GM19239 (cell line): ENCODE measurements at places on chromosomes 13 and 19.

- no peak for DNase-seq
These were observed 66.6 kb downstream of the SPRYD7 start for GRCh38 chr13:49869519-49869918.

GRCh38 chr19:55209693-55210472 is 582 bp upstream of the PTPRH start:
- no peak for DNase-seq

DNA sequence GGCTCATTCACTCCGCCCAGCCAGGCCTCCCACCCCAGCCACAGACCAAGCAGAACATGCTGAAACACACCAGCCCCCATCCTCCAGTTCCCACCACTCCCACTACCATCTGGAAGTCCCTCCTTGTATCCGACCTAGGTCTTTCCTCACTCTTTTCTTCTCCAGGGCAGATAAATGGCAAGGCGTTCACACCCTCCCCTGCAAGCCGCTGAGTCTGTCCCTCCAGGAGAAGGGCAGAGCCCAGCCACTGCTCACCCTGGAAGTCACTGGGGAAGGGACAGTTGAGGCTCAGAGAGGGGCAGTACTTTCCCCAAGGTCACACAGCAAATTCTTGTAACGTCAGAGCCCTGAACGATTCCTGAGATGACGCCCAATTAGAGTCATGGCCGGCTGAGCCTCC is 45.5 kb upstream of the NFIC start:
- no peak for DNase-seq

GRCh38 chr19:39428283-39429112 is 7.3 kb downstream of the RPS16 start:
- DNase-seq, result no peak

DNA sequence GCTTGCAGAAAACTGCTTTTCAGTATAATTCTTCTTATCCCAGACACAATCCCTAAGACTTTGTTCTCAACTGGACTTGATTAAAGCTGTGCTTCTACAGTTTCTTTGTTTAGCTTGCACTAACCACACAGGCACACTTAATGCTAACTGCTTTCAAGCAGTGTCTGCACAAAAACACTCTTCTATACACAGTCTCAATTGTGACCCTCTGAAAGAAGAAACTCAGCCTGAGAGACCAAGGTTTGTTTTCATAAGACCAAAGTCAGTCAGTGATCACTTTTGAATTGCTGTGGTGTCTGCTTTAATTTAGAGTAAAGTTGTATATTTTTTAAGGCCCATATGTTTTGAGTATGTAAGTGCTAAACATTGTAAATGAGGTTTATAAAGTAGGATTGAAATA is 431.2 kb downstream of the KCTD12 start:
- no peak for DNase-seq

DNA sequence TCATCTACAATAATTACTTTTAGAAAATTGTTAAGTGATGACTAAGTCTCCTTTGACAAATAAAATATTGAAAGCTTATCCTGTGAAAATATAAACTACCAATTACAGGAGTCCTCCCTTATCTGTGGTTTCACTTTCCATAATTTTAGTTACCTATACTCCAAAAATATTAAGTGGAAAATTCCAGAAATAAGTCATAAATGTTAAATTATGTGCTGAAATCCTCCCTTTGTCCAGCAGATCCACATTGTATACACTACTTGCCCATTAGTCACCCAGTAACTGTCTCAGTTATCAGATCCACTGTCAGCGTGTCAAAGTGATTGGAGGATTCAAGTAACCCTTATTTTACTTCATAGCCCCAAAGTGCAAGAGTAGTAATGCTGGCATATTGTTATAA is 98.1 kb downstream of the SERP2 start:
- DNase-seq, result no peak

- no peak for DNase-seq
These were observed 5.2 kb downstream of the TRIP10 start for GRCh38 chr19:6744381-6745301.

GRCh38 chr13:45141369-45141768 is 21.1 kb downstream of the GTF2F2 start:
- no peak for DNase-seq

- DNase-seq, result no peak
These were observed 1.1 kb upstream of the MBNL2 start for GRCh38 chr13:97221046-97221445.

- DNase-seq, result no peak
These were observed 310.9 kb downstream of the TDRD3 start for GRCh38 chr13:60707878-60708277.

DNA sequence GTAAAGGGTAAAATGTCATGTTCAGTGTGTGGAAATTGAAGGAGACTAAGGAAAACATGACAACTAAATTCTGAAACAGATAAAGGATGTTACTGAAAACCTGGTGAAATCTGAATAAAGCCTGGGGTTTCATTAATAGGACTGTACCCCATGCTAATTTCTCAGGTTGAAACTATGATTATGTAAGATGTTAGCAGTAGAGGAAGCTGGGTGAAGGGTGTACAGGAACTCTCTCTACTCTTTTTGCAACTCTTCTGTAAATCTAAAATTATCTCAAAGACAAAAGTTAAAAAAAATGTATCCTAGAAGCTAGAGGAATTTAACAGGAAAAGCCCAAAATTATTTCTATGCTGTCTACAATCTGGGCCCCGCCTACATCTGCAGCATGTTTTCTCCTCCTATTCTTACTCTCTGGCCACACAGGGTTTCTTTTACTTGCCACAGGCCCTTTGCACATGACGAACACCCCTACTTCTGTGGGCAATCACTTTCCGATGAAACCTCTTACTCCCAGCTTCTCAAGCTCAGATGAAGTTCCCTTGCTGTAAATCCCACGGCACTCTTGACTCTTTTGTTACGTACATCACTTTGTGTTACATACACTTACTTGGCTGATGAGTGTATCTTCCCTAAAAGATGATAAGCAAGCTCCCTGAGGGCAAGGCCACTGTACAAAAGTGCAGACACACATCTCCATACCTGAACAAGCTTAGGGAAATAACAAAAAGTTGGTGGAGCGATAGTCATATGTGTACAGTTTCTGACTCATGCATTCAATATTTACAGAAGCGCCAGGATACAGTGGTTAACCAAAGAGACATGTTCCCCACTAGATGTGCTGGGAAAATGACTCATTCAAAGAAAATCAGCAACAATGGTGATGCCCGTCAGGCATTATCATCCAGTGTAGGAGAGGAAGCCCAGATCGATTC is 32.6 kb downstream of the RUBCNL start:
- DNase-seq, result no peak

DNA sequence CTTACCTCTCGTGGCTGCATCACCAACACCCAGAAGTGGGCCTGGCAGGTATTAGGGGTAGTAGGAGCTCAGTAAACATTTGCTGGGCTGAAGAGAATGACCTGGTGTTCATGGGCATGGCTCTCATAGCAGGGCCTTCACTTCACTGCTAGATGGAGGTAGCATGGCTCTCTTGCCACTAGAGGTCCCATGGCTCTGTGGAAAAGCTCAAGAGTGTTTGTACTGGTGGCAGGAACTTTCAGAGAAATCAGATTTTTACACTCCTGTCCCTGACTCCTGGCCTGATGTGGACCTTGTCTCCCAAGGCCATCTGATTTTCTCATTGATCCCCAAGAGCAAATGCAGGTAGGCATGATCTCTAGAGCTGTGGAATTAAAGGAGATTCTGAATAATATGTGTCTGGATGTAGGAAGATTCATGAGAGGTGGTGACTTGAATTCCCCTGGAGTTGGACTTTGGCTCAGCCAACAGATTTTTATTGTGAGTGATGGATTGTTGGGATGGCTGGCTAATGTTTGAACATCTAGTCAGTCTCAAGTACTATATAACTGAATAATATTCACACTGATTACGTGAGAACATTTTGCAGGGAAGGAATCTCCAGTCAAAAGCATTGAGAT is 5.7 kb downstream of the ZNF574 start:
- DNase-seq, result peak; percentile 42
